ENCODE measurements at places on chromosomes 12 and 14.

GRCh38 chr12:43402436-43402835, 149.6 kb downstream of the ADAMTS20 start:
- DNase-seq = no peak

GRCh38 chr12:82694970-82695369, 8.3 kb downstream of the TMTC2 start:
- DNase-seq = peak; percentile 65

DNA sequence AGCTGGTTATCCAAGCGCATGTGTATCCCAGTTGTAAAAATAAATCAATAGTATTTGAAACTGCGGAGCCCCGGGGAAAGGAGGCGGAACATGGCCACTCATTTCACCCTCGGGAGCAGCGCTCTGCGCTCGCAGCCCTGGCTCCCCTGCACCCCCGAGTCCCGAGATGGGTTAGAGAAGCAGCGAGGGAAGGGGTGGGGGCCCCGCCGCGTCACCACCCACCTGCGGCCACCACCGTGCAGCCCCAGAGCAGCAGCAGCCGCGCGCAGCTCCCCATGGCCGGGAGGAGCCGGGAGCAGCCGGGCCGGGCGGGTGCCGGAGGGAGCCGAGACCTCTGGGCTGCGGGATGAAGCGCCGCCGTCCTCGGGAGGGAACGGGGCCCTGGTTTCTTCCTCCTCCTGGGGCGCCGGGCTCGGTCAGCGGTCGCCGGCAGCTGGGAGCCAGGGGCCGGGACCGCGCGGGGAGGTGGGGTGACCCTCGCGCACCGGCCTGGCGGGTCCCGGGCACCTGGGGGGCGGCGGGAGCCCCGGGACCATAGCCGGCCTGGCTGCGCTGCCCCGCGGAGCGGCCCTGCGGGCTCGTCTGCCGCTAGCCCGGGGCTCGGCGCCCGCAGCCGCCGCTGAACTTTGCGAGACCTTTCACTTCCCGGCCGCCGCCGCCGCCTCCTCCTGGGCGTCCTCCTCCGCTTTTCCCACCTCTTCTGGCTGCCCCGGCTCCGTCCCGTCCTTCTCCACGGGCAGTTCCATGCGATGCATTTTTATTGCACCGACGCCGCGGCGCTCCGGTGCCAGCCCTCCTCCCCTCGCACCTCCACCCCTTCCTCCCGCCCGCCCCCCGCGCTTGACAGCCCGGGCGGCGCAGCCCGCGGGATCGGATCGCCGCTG, at the start of gene NTN4:
Gene NTN4, minus strand, starts transcription at position 732 of the 884 bp plus-strand sequence. Its CDS starts 455 bp downstream, at position 277.
- no peak for DNase-seq

DNA sequence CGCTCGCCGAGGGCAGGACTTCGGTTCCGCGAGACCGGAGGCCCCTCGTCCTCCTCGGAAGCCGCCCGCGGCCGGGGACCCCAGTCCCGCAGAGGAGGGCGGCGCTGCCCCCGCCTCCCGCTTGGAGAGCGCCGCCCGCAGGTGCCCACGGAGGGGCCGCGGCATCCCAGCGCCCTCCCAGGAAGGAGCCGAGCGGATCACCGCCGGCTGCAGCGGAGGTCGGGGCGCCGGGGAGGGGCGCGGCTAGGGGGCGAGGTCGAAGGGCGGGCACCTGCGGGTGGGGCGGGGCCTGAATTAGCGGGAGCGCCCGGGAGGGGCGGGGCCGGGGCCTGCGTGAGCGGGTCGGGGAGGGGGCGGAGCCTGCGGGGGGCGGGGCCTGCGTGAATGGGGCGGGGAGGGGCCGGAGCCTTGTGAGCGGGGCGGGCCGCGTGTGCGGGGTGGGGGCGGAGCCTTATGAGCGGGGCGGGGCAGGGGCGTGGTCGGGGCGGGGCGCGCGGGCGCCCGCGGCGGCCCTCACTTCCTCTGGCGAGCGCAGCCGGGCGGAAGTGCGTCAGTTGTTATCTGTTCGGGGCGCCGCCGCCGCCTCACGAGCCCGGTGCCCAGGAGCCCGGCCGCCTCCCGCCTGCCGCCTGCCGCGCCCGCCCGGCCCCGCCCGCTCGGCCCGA, at the start of gene FBRSL1:
Gene FBRSL1, plus strand, starts transcription at position 550 of the 665 bp plus-strand sequence.
- DNase-seq = peak; percentile 85

DNA sequence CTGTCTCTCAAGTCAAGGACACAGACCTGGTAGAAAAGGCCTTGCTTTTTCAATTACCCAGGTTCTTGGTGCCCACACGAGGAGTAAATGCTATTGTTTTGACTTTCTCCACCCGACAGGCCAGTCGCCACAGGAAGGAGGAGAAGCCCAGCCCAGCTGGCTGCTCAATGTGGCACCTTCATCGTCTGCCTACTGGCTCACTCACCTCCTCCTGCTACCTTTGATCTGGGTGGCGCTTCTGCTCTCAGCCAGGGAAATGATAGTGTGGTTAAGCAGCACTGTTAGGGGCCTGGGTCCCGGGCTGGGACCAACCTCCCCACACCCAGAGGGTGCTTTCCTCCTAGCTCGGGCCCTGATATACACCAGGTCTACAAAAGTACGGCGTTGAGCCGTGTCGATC, 75.0 kb upstream of the FZD10 start:
- no peak for DNase-seq

- DNase-seq = no peak
Measured at GRCh38 chr12:110928700-110929099, 8.3 kb upstream of the MYL2 start.

DNA sequence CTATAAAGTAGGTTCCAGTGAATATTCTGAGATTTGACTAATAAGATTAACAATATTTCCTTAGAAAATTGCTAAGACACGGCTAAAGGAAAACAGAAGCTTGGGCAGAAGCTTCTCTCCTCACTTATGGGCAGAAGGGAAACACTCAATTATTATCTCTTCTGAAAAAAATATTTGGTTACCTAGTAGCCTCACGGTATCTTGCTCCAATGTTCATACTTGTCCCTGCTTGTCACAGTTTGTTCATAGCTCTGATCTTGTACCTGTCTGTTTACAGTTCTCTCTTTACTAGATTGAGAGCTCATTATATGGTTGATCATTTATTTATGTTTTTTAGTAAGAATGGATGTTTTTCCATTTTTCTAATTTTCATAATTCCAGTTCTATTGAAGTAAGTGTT, 458.0 kb upstream of the ATP2B1 start:
- DNase-seq = no peak

- no peak for DNase-seq
Measured at GRCh38 chr12:42267413-42268190, 29.6 kb upstream of the YAF2 start.

- peak; percentile 80 for DNase-seq
Measured at GRCh38 chr12:89999699-90000505, 291.3 kb upstream of the ATP2B1 start.

GRCh38 chr14:64759555-64759938, 55.3 kb downstream of the PLEKHG3 start:
- DNase-seq = no peak

- peak; percentile 89 for DNase-seq
Measured at GRCh38 chr12:25495331-25496097, 57.6 kb downstream of the LMNTD1 start.

DNA sequence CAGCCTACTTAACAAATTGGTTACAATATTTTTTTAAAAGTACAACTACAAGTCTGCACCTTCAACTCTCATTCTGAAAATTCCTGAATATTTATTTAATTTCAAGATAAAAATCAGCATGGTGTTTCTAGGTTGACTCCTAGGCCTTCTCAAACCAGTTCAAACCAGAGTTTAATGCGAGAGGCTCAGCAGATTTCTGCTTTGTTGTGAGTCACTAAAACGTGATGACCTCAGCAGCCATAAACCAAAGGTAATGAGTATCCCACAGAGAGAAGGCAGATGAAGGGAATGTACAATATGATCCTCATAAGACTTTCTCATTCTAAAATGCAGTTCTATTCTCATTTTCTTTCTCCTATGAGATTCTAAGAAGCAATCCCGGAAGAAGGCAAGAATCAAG, 1.5 kb downstream of the PRDM4 start:
- peak; percentile 82 for DNase-seq

DNA sequence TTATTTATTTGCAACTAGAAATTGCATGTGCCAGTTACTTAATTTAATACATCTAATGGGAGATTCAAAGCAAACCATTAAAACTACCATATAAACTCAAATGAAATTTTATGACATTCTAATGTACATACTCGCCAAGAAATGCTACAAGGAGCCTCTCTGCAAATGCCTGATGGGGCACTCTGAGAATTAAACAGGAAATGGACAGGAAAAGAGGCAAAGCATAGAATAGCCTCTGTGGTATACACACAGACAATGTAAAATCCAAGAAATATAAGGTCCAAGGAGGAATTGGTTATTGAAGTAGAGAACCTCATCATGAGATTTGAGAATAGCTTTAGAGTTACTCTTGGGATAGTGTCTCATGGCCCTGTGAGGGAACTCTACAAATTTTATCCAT, 41.2 kb downstream of the RAB21 start:
- DNase-seq = no peak

DNA sequence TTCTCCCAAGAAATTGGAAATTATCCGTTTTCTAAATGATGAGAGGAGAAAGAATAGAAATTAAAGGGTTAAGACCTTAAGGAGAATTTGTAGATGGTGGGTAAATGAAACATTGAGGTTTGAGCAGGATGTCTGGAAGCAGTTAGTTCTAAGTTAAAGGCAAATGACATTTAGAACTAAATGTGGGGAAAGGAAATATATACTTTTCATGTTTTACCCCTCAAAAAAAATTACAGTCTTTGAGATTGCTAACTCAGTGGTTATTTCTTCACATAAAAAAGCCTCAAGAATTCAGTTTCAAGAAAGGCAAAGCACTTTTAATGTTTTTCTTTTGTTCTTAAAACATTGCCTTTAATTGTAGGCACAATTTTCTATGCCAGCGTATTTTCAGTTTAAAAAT, 114.0 kb downstream of the PLEKHA5 start:
- peak; percentile 38 for DNase-seq

DNA sequence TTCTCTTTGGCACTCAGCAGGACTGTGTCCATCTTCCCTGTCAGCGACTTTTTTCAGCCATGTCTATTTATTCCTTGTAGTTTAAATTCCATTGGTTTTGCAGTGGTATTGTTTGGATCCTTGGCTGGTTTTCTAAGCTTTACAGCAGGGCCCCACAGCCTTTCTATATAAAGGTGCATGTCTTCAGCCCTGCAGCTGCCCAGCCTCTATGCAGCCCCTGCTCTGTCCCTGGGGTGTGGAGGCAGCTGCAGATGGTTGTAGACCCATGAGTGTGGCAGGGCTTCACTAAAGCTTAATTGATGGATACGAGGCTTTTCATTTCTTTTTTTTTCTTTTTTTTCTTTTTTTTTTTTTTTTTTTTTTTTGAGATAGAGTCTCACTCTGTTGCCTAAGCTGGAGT, 29.7 kb downstream of the SFSWAP start:
- DNase-seq = no peak

GRCh38 chr14:69376439-69376838, 21.7 kb downstream of the ERH start:
- peak; percentile 20 for DNase-seq

DNA sequence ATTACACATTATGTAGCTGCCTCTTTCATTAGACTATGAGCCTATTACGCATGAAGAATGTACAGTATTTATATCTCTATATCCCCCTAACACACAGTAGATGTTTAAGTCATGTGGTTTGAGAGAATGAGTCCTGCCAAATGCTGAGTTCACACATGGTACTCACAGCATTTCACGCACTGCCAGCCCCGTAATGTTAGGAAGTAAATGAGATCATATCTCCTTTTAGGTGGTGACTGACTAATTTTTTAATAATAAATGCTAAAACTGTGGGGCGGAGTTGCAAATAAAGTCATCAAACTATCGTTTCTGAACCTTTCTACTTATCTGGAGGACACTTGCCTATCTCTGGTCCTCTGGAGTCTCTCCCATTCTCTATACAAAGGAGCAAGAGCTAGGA, 343.8 kb downstream of the ADAMTS20 start:
- peak; percentile 14 for DNase-seq

- DNase-seq = peak; percentile 39
Measured at GRCh38 chr12:28088566-28089272, 101.5 kb upstream of the CCDC91 start.

- DNase-seq = peak; percentile 15
Measured at GRCh38 chr14:23537351-23538049, 14.1 kb downstream of the ZFHX2 start.

DNA sequence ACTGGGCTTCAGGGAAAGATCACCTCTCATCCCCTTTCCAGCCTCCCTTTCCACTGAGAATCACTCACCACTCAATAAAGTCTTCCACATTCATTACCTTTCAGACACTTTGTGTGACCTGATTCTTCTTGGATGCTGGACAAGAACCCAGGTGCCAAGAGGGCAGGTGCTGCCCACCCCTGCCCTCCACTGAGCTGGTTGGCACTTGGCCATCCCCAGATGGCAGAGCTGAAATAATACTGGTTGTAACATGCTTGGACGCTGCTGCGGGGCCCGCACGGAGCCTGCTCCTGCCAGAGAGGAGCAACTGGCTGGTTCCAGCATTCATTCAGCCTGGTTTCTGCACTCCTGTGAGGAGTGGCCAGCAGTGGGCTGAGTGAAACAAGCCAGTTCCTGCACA, 386.7 kb upstream of the CCDC196 start:
- no peak for DNase-seq

DNA sequence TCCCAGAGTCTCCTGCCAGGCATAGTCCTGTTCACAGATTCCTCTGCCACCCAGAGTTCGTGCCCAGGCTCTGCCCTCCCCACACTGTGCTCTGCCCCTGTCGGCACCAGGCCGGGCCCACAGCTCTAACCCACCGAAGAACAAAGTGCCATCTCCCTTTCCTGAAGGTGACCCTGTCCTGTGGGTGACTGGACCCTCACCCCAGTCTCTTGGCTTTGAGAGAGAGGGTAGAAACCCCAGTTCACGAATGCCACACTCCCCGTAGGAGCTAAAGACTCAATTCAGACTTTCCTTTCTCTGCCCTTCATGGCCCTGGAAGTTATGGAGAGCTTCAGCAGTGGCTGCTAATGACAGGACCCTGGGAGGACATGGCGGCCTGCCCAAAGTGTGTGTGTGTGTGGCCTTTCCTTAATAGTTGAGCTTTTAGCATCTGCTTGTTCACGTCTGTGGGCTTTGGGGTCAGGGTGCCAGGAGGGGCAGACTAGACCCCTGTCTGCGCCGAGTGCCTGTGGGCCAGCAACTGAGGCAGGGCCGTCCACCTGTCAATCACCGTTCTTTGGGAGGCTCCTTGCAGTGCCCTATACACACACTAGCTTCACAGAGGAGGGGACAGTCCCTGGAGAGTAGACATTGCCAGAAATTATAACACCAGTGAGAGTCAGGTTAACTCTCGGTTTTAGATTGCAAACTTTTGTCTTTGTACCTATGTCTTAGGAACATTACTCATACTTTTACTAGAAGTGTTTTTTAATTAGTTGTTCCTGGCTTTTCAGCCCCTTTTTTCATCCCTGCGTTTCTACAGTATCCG, 84.6 kb upstream of the DYNC1H1 start:
- DNase-seq = no peak

DNA sequence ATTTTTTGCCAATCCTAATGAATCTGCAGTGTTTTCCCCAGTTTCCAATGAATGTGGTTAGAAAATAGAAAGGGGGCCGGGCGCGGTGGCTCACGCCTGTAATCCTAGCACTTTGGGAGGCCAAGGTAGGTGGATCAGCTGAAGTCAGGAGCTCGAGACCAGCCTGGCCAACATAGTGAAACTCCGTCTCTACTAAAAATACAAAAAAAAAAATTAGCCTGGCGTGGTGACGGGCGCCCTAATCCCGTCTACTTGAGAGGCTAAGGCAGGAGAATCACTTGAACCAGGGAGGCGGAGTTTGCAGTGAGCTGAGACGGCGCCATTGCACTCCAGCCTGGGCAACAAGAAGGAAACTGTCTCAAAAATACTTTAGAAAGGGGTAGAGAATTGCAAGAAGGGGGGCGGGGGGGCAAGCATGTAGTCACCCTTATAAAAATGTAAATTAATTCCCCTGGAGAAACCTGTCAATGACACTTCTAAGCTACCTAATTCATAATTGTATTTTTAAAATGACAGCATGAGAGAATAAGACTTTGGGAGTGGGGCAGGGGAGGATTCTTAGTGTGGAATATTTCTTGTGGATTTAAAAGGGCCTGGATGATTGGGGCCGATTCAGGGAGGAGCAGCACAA, 1.7 kb downstream of the KLHDC2 start:
- DNase-seq = no peak
